AG10803 (cell line): ENCODE measurements at places on chromosomes 1 and 21.
A peak's percentile ranks its signal among the peaks of the same experiment; 100 is the strongest.

DNA sequence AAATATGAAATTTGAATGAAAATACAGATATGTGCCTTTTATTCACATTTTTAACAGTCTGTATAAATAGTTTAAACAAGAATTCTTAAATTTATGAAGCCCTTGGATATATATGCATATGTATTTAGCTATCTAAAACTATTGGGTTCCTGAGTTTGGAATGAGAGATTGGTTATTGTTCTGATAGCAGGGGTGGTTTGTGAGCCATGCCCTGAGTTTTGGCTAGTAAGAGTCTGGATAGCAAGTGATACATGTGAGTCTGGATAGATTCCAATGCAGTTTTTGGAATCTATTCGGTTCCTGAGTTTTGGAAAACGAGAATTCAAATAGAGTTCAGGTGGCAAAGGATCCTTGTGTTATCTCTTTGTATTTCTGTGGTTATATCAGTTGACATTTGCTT is 2.8 kb downstream of the MAN1A2 start:
- peak; percentile 4 for DNase-seq

- DNase-seq = peak; percentile 56
Measured at GRCh38 chr1:181151378-181152326, 63.2 kb downstream of the IER5 start.

GRCh38 chr1:202505356-202505755 is 156.9 kb downstream of the PPP1R12B start:
- peak; percentile 81 for DNase-seq

GRCh38 chr21:30329203-30329875 is 8.2 kb downstream of the KRTAP27-1 start:
- DNase-seq = no peak

DNA sequence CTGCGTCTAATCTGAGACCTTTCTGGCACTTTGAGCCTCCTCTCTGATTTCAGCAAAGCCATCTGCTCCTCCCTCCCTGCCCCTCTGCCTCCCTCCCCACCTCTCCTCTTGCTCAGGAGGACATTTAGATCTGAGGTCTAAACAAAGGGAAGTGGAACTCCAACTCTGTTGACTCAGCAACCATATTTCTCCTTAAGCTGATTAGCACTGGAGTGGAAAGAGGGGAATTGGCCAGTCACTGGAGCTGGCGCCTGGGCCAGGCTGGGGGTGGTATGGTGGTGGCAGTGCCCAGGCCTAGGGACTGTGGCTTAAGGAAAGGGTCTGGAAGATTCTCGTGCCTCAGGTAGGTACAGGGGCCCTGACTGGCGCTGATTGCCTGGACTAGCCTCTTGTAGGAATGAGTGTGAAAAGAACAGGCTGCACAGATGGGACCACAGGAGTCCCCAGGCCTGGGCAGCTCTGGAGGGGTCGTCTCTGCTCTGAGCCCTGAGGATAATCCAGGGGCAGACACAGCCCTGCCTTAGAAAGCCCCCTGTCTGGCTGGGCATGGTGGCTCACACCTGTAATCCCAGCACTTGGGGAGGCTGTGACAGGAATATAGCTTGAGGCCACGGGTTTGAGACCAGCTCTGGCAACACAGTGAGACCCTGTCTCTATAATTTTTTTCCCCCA is 11.9 kb downstream of the SH2D2A start:
- peak; percentile 37 for DNase-seq

DNA sequence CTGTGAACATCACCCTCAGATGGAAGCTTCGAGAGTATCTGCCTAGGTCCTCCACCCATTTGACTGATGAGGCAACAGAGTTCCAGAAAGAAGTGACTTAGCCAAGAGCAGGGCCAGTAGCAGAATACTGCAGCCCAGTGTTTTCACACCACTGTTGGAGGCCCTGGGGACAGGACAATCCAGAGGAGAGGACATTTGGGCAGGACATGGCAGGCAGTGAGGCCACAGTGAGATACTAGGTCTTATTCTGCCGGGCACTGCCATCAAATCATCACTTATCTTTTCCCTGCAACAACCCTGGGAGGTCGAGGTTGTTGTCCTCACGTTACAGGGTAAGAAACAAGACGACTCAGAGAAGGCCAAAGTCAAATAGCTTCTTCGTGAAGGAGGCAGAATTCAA is 5.5 kb upstream of the FOXO6 start:
- DNase-seq = no peak

DNA sequence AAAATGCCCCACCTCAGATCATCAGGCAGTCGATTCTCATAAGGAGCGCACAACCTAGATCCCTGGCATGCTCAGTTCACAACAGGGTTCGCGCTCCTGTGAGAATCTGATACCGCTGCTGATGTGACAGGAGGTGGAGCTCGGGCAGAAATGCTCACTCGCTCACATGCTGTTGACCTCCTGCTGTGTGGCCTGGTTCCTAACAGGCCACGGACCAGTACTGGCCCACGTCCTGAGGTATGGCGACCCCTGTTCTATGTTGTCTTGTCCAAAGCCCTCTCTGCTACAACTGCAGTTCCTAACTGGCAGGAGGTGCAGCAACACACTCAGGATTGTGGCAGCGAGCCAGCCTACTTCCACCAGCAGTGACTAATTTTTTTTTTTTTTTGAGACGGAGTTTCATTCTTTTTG is 70.6 kb downstream of the CLSTN1 start:
- peak; percentile 84 for DNase-seq

GRCh38 chr1:53934170-53934765 is 11.2 kb downstream of the IFT25 start:
- DNase-seq = no peak

- peak; percentile 83 for DNase-seq
Measured at GRCh38 chr1:206419783-206420182, 50.5 kb upstream of the IKBKE start.

DNA sequence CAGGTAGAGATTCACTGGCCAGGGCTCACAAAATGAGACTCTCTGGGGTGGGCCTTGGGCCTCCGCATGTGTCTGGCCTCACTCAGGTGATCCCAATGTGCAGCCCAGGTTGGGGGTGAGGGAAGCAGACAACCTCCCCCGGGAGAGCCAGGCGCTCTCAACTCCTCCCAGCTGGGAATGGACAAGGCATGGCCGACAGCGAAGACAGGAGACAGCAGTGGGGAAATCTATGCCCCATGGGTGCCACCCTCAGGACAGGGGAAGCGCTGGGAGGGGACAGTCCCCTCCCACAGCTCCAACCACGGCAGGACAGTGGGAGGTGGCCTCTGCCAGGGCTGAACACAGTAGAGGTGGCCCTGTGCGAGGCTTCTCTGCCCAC is 47.7 kb downstream of the PRDM15 start:
- DNase-seq = no peak

DNA sequence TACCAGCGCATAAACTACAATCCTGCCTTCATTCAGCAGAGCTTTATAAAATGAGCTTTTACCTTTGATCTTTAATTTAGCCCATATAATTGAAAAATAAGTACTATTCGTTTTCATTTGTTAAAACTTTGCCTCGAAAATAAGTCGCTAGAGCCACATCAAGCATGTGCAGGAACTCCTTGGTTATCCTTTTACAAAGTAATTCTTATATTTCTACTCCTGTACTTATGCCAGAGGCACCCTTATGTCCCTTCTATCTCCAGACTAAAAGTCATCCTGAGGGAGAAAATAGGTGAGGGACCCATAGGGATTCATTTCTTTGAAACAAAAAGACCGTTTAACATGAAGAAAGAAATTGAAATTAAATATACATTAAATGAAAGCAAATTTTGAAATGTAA is 278.2 kb upstream of the C1orf105 start:
- DNase-seq = no peak

- no peak for DNase-seq
Measured at GRCh38 chr1:153246018-153246417, 13.5 kb upstream of the LORICRIN start.

DNA sequence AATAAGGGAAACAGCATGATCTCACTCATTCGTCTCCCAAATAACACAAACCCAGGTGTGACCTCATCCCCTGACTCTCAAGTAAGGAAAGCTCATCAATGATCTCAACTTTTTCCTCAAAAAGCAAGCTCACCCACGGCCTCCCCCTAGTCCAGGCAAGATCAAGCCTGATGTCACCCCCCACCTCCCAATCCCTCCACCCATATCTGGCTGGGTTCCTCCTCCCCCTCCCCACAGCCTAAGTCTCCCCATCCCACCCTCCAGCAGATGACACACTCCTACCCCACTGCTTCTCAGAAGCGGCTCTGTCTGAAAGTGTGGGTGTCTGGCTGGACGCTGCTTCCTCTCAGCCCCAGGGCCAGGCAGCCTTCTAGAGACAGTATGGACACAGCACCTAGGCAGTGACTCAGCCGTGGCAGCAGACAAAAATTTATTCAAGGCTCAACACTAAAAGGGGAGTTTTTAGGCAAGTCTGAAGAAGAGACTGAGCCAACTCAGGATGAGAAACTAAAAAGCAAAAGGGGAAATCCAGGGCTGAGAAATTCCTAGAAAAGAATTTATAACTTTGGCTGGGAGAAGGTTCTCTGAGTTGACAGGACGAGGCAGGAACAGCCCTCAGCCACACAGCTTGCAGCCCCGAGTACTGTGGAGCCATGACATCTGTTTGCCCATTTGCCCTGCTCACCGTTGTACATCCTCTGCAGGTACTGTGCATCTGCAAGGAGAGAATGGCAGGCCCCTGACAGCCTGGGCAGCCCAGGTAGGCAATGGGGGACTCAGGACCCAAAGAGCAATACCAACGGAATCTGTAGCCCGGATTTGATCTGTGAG is 81.6 kb upstream of the LRRC8D start:
- DNase-seq = peak; percentile 29

DNA sequence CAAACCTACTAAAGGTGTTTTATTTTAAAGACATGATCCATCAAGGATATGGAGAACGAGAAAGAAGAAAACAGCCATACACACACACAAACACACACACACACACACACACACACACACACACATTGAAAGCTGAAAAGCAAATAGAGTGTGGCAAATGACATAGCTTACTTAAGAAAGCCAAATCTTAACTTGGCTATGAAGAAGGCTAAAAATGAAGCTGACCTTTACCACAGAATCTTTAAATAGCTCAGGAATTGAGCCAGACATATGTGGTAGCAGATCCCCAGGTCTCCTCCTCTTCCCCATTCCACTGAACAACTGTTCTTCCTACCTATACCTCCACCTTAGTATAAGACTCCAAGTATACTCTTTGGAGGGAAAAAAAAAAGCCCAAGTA is 185.6 kb downstream of the CLEC20A start:
- DNase-seq = peak; percentile 48

GRCh38 chr1:151007853-151008243 is 401 bp upstream of the PRUNE1 start:
- DNase-seq = no peak

GRCh38 chr1:185804206-185804605 is 70.0 kb downstream of the HMCN1 start:
- DNase-seq = peak; percentile 49

- DNase-seq = peak; percentile 91
Measured at GRCh38 chr1:85319491-85319890, 43.1 kb upstream of the BCL10 start.

GRCh38 chr1:53214376-53214940 is 6.0 kb downstream of the CZIB start:
- no peak for DNase-seq

GRCh38 chr1:239912471-239912870 is 179.2 kb upstream of the FMN2 start:
- DNase-seq = peak; percentile 53

- DNase-seq = no peak
Measured at GRCh38 chr21:45366476-45366875, 38.5 kb upstream of the COL18A1 start.

- no peak for DNase-seq
Measured at GRCh38 chr1:206465951-206466350, 4.3 kb upstream of the IKBKE start.

DNA sequence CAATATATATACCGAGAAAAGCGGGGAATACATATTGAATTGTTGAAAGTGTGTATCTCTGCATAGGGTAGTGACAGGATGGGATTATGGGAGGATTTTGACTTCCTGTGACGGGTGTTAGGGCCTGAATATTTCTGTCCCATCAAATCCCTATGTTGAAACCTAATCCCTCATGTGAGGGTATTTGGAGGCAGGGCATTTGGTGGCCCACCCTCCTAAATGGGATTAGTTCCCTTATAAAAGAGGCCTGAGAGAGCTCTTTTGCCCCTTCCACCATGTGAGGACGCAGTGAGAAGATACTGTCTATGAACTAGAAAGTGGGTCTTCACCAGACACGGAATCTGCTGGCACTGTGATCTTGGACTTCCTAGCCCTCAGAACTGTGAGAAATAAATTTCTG is 137.3 kb downstream of the ZSCAN20 start:
- no peak for DNase-seq

- DNase-seq = no peak
Measured at GRCh38 chr1:225209153-225209552, 218.7 kb downstream of the LBR start.

- no peak for DNase-seq
Measured at GRCh38 chr1:22708777-22709176, 1.9 kb upstream of the EPHB2 start.

- DNase-seq = peak; percentile 95
Measured at GRCh38 chr1:147242449-147243227, at the start of gene CHD1L. Gene CHD1L, plus strand, starts transcription at chr1:147242684. Its CDS starts 20 bp downstream, at chr1:147242704.

GRCh38 chr1:87705233-87705632 is 376.6 kb downstream of the LMO4 start:
- no peak for DNase-seq

DNA sequence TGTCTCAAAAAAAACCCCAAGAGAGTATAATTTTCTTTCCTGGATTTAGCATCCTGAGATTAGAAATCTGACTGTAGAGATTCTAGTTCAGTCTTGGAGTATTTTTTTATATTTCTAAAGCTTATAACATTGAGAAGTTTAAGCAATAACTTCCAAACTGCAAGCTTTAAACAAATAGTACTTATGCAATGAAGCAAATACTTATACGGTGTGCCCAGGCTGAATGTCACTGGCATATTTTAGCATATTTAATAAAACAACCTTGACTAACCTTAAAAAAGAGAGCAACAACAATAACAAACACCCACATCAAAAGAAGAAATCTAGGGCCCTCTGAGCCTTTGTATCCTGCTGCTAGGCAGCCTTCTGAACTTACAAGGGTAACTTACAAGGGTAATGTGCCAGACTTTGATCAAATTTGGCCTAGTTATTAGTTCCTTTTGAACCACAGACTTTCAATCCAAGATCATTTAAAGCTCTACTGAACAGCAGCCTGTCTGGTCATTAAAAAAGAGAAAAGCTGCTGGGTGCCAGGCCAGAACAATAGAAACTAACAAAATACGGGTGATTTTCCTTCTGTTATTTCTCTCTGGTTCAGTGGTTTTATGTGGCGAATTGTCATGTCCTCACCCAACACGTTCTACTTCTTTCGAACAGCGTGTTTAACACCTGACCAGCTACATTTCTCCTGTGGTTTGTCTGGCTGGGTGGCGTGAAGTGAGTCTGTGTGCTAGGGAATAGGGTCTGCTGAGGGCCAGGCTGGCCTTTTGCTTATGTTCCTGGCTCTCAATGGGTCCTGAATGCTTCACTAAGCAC is 16.2 kb downstream of the MTOR start:
- DNase-seq = no peak
